ENCODE measurements at places on chromosomes 16 and 17.

GRCh38 chr16:55572439-55572838 lies 6.0 kb downstream of the CAPNS2 start:
- DNase-seq: no peak

DNA sequence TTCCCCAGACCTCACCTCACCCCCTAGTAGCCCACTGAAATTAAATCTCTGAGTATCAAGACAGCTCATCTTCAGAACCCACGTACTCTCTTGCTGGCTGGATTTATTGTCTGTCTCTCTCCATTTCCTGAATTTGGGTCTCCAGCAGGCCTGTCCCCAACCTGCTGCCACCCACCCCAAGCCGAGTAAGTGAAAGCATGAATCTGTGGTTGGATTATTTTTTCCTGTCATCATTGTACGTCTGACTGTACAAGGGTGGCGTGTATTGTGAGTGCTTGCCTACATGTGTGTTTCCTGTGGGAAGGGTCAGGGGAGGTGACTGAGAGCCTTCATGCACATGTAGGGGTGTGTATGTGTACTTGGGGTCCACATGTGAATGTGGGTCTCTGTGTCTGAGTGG lies 5.4 kb downstream of the TNP2 start:
- DNase-seq: no peak

DNA sequence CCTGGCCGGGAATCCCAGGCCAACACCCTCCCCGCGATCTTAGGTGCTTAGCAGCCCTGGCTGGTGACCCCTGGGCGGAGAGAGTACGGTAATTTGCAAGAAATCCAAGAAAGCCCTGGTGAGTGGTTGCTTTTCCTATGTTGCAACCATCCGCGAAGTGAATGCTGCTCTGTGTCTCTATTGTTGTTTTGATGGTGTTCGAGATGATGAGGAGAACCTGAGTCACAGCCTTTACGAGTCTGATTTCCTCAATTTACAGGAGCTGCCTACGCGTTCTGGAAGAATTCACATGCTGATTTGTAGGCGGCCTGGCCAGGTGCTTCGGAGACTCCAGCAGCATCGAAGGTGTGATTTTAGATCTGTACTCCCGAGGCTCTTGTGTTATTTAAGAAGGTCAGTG lies 63.3 kb downstream of the TMEM235 start:
- DNase-seq: no peak

GRCh38 chr16:14007450-14007849 lies 63.7 kb upstream of the MRTFB start:
- DNase-seq: no peak

GRCh38 chr16:79721270-79721669 lies 120.7 kb upstream of the MAF start:
- no peak for DNase-seq
